ENCODE measurements at places on chromosomes 3 and 15.

DNA sequence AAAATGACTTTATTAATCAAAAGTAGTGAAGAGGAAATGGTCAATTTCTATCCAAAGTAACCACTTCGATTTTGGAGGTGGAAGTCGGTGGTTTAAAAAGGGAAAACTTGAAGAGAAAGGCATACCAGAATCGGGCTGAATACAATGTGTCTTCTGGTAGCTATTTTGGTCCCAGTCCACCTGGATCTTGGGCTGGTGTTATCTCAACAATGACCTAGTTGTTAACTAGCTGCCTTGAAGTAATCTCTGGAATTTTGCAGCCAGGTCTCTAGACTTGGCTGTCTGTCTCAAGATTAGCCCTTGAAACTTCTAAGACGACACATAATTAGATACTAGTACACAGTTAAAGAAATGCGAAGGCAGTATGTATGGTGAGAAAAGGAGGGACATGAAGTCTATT, 409.8 kb downstream of the GRM7 start:
- DNase-seq: no peak

DNA sequence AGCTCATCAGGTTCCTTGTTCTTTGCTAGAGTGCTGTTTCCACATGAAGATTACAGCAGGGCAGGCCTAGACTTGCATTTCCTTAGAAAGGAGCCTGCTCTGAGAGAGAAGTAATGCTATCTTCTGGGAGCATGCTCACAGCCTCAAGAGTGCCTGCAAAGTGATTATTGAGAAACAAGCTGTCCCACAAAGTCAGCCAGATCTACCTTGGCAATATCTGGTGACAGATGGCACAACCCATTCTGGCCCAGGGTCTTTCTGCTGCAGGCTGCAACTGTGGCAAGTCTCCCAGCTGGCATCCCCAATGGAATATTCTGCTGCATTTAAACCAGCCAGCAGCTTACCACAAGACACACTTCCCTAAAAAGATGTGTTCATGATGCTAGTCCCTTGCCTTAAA, 29.3 kb downstream of the MTMR10 start:
- peak; percentile 52 for DNase-seq

GRCh38 chr3:185988080-185988815, 50.4 kb upstream of the TRA2B start:
- no peak for DNase-seq

DNA sequence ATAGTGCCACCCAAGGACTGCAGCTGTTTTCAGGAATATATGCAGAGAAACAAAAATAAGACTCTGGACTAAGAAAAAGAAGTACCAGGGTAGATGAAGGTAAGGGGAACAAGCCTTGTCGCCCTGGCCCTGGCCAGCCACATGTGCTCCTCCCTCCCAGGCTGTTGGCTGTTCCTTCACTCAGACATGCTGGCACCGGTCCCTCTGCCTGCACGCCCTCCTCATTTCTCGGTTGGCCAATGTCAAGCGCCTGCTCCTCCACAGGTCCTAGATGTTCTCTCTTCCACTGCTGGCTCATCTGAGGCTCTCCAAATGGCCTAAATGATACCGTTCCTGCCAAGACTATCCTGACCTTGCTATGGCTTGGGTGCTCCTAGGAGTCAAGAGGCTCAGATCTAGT, 288.4 kb upstream of the LYSMD4 start:
- DNase-seq: no peak

- peak; percentile 82 for DNase-seq
These were observed 705 bp downstream of the DLL4 start for GRCh38 chr15:40929660-40930429.

DNA sequence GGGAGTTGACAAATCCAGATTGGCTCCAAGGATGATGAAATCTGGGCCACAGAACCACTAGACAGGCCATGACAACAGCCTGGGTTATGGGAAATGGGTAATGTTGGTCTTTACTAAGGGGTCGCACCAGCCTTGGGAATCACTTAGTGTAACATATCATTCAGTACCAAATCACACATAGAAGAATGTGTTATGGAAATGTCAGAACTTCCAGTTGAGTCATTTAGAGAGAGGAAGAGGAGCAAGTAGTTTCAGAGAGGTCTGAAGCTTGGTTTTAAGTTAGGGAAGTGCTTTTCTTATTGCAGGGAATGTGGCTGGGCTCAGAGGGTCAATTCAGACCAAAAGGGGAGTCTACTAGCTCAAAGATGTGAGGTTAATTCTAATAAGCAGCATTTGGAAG, 241.6 kb upstream of the ZPLD1 start:
- DNase-seq: no peak

DNA sequence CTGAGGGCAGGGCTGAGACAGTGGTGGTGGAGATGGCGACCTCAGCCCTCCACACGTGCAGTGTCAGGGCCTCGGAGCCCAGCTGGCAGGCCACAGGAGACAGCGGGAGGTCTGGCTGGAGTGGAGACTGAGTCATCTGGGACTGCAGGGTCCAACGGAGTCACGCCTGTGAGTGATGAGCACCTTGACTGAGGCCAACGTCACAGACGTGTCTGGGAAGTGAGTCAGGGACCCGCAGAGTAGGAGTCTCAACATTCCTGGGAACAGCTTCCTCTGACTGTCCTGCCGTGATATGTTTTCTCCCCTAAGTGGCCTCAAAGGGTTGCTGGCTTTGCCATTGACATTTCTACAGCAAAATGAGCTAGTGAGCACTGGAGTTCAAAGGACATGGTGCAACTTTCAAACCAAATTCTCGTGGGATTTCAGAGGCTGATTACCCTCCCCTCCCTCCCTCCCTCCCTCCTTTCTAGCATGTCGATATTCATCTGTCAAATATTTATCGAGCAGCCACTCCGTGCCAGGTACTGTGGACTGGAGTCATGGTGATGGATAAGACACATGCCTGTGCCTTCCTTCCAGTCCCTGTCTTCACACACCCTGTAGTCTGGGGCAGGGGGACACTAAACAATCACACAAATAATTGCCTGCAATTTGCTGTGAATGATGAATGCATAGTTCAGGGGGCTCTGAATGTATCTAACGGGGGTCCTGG, 53.3 kb upstream of the AMOTL2 start:
- no peak for DNase-seq

DNA sequence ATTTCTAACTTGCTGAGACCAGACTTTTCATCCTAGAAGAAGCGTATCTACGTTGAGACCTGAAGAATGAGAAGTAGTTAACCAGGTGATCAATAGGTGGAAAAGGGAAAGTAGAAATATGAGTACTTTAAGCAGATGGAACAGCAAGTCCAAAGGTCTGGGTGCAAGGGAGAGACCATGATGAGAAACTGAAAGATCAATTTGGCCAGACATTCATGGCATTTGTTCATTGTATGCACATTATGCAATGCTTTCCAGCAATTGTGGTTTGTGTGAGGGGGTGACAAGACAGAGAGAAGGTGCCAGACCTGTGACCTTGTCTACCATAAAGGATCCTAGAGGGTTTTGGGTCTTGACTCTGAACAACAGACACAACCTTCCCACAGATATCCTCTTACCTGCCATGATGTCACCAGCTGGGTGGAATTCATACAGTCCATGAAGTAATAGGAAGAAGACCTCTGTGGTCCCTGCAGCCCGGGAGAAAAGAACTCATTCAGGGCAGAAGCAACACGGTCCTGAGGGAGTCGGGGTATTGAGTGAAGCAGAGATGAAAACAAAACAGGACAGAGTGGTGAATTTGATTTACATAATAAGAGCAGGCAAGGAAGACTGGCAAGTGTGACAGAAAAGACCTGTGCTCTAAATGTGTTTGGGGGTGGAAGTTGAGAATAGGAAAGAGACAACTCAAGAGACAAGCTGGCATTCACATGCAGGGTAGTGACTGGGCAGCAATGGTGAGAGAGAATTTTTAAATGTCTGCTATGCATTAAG, 63.4 kb upstream of the PSMD6 start:
- no peak for DNase-seq
